ENCODE measurements at places on chromosomes 12 and 14.

- no peak for DNase-seq
These were observed 133.8 kb upstream of the MGAT4C start for GRCh38 chr12:86389949-86390348.

DNA sequence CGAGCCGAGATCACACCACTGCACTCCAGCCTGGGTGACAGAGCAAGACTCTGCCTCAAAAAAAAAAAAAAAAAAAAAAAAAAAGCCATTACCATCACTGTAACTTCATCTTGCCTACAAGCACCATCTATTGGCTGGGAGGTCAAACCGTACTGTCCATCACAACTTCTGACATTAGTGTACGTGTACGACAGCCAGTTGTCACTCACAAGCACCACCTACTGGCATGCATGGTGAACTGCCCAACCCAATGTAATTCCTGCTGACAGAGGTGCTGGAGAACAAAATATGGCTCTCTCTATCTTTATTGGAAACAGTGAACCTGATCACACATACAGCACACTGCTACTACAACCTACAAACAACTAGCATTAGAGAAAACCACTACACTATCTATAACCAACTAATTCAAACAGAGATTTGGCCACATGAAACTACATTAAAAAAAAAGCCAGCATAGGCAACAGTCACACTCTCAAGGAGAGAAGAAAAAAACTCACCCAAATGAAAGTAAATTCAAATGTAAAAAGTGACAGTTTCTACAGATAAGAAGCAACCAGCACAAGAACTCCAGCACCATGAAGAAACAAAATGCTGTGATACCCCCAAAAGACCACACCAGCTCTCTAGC lies 82.3 kb downstream of the PUS7L start:
- no peak for DNase-seq

DNA sequence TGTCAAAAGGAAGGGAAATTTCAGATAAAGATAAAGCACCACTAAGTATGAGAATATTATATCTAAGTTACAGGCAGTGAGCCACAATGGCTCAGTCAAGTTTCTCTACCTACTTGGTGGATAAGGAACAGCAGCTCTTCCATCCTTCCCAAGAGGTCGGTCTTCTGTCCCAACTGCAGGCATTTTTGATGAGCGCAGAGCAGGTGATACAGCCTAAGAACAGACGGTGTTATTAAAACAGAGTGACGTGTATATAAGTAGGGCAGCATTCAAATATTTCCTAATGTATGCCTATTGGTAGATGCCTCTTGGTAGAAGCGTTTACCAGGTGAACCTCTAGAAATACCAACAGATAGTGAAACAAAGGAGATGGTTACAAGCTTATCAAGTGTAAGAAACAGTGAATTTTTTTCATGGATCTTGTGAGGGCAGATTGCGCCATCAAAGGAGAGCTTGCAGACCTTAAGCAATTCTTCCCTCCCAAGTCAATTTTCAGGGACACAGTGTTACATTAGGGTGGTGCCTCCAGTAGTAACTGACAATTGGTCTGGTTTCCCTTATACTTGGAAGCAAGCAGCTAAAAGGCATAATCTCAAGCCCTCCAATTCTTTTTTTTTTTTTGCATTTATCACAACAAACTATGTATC lies 274.5 kb downstream of the MED13L start:
- DNase-seq: peak; percentile 49

DNA sequence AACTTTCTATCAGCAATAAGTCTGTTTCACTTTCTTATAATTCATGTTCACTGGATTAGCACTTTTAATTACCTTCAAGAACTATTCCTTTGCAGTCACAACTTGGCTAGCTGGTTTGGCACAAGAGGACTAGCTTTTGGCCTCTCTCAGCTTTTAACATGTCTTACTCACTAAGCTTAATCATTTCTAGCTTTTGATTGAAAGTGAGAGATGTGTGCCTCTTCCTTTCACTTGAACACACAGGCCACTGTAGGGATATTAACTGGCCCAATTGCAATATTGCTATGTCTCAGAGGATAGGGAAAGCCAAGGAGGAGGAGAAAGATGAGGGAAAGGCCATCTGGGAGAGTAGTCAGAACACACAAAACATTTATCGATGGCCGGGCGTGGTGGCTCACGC lies 92.7 kb downstream of the PRICKLE1 start:
- DNase-seq: no peak

DNA sequence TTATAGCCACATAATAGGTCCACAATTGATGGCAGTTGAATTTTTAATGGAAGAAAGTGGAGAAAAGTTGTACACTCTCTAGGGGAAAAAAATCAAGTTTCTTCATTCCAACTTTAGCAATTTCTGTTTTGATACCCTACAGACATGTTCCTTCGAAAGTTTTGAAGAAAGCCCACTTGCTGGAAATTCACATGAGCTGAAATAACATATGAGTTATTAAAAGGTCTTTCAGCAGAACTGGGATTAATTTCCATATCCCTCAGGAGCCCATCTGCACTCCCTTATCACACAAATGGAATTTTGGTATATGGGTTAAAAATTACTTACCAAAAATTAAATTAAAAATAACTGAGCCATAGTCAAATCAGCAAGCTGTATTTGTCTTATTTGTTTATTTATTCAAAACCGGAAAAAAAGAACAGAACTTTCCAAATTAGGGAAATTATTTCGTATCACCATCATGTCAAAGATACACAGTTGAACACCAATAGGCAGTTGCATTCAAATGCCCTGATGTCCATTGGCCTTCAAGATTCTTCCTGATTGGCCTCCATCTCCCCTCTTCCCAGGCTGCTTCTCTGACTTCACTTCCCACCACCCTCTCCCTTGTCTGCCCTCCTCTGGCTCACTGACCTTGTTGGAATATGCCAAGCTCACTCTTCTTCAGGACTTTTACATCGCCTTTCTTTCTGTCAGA lies 445.5 kb downstream of the EGLN3 start:
- no peak for DNase-seq

DNA sequence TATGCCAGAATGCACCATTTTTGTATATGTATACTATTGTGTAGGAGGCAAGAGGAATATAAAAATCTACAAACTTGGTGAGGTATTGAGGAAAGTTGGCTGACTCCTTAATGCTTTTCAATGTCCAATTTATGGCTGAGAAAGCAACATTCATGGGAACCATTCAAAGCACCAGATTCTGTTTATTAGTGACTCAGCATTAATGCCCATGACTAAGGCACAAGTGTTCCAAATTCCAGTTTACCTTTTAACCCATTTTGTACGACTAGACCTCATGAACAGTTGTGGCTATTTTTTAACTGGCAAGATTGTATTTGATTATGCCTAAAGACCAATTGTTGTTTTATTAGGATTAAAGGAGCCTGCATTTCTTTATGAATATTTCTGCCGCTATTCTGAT lies 375.4 kb upstream of the ATP2B1 start:
- DNase-seq: no peak

DNA sequence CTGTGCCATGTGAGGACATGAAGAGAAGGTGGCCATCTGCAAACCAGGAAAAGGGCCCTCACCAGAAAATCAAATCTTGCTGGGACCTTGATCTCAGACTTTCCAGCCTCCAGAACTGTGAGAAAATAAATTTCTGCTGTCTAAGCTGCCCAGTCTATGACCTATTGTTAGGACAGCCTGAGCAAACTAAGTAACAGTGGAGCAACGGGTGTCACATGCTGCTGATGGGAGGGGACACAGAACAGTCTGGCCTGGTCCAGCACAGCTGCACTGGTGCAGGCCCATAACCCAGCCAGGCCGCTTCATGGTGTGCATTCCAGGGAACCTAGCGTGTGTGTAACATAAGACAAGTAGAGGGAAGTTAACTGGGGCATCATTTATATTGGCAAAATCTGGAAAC lies 42.1 kb downstream of the GRIP1 start:
- peak; percentile 20 for DNase-seq

DNA sequence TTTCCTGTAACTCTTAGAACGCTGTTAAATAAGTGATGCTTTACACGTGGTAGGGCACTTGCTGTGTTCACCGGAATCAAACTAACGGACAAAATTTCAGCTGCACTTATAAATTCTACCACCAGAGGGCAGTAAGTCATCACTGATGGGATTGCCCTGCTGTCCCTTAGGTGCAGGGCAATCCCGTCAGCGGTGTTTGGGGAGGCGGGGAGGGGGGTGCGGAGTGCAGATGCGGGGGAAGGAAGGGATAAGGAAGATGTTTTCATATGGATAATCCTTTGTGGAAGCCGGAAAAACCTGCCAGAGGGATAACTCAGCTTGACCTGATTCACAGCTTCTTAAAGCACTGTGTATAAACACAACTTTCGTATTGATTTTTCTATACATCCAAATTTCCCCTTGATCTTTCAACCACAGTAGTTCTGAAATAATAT lies 21.7 kb upstream of the SLC10A1 start:
- peak; percentile 50 for DNase-seq

- DNase-seq: no peak
These were observed 1.4 kb upstream of the MLEC start for GRCh38 chr12:120685522-120685921.

DNA sequence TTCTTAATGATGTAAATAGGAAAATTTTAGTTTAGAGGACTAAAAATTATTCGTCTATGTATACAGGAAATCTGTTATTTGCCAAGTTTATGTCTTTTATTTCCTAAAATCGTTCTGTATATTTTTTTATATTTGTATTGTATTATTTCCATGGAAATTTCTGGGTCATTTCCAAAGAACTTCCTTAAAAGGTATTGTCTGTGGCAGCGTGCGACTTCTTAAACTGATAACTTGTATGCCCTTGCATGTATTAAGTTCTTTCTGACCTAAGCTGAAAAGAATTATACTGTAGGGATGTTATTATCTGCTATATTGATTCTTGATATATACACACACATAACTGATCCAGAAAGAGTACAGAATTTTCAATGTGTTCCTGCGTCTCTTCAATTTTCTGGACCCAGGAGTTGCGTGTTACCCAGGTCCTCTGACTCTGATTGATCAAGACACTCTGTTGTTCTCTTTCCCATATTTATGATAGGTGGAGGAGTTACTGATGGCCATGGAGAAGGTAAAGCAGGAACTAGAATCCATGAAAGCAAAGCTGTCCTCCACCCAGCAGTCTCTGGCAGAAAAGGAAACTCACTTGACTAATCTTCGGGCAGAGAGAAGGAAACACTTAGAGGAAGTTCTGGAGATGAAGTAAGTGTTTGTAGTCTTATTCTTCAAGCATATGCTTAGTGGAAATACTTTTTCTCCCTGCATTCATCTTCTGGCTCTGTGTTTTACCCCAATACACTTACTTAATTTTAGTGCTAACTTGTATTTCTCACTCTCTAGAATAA lies 298.5 kb downstream of the ERC1 start:
- no peak for DNase-seq

- peak; percentile 71 for DNase-seq
These were observed 88.5 kb upstream of the METAP2 start for GRCh38 chr12:95385246-95386035.

DNA sequence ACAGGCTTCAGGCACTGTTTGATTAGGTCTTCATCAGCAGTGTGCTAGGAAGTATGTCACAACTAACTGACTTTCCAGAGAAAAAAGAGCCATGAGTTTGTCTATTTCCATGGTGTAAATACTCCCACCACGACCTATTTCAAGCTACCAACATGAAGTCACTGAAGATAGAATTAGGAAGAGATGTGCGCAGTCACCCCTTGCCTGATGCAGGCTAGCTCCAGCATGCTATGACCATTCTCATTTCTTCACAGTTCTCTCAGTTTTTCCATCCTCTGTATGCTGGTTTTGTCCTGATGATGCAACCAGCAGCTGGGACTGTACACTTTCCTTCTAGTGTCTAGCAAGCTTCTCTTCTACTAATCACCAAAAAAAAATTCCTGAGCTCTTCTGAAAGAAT lies 191.6 kb upstream of the NUDT4 start:
- DNase-seq: peak; percentile 72

DNA sequence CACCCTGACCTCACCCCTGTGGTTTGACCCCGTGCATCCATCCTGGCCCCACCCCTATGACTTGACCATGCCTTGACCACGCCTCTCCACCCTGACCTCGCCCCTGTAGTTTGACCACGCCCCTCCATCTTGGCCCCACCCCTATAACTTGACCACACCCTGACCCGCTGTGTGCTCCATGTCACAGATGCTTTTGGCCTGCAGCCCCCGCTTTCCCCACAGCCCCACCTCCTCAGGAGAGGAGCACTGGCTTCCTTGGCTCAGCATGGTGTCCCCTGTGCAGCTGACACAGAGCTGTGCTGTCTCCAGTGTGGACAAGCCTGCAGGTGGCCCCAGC lies 269.9 kb upstream of the SFSWAP start:
- no peak for DNase-seq

- no peak for DNase-seq
These were observed 93.9 kb downstream of the SLC38A1 start for GRCh38 chr12:46174919-46175318.

DNA sequence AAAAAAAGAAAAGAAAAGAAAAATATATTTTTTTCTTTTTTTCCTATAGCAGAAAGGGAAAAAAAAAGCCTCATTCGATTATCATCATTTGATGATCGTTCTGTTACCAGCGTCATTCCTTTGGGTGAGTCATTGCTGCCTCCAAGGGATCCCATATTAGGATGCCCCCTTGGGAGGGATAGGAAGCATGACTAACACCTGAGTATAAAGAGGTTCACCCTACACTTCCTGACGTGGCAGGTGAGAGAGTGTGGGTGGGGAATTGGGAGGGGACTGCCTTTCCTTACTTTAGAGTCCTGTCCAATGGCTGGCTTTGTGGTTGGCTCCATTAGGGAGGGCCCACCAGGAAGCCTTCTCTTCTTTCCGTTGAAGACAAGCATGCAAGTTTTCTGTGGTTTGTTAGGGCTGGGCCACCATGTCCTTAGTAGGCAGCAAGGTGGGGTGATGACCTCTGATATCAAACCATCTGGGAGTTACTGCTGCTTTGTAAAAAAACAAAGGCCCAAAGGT lies 56.1 kb upstream of the FUT8 start:
- DNase-seq: peak; percentile 74

DNA sequence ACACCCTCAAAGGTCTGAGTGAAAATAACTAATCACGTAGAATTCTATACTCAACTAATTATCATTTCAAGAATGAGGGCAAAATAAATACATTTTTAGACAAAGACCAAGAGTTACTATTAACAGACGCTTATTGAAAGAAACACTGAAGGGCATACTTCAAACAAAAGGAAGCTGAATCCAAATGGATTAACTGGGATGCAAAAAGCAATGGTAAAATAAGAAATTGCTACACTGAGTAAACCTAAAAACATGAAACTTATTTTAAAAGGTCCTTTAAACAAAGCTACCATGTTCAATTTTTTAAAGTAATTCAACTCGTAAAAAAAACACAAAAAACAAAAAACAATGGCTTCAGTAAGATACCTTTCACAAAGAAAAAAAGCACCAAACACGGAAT lies 28.2 kb downstream of the LRP6 start:
- DNase-seq: no peak

DNA sequence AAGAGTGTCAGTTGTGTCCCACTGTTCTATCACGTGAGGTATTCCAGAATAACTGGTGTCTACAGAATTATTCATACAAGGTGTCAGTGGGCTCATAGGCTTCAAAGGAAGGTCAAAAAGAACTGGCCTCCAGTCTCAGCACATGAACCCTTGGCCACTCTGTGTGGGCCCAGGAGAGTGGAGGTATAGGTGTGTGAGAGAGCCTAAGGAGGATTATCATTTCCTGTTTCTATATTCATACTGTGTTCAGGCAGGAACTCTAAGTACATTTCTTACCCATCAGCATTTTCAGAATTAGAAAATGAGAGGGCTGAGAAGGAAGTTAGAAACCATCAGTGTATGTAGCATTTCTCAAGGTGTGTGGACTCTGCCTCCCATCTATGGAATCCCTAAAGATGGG lies 87.0 kb downstream of the BTG1 start:
- no peak for DNase-seq
